ENCODE measurements at places on chromosomes 6 and 20. TPM values are rescaled to one million over a fixed set of nuclear protein-coding genes. Genes with fewer than 3 reads are reported as not detected.

GRCh38 chr6:35483062-35483461 is 13.8 kb downstream of the TEAD3 start:
- DNase-seq = no peak

GRCh38 chr20:50876063-50876685 is 55.1 kb downstream of the ADNP start:
- DNase-seq = no peak

GRCh38 chr6:138864343-138864890 is 68.5 kb downstream of the ECT2L start:
- no peak for DNase-seq

DNA sequence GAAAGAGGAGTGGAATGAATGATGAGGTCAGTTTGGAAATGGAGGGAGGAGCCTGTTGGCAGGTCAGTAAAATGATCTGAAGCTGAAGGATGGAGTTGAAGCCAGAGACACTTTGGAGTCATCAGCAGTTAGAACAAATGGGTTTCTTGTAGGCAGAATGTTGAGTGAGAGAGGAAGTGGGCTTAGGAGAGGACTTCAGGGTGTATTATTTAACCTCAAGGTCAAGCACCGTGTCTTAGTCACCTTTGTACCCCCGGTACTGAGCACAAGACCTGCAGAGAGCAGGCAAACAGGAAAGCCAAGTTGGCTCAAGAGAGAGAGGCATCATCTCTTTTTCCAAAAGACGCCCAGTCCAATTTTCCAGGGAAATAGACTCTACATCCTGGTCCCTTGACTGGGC is 23.3 kb downstream of the C20orf173 start:
- DNase-seq = no peak

BACH2 gene
- 2.2 TPM for total RNA-seq

Data from right atrium auricular region (tissue), 2 donors.